NCI-H345 (cell line): ENCODE measurements at places on chromosomes 5 and 9.

GRCh38 chr9:90457386-90458190, 185.0 kb downstream of the DIRAS2 start:
- DNase-seq: no peak

GRCh38 chr9:130763331-130764171, 70.0 kb downstream of the EXOSC2 start:
- no peak for DNase-seq

- peak; percentile 56 for DNase-seq
Observed at GRCh38 chr5:180988592-180988991, at the start of gene BTNL3. Gene BTNL3 (plus strand): TSS chr5:180988846. CDS start chr5:180989029, 183 bp downstream.

DNA sequence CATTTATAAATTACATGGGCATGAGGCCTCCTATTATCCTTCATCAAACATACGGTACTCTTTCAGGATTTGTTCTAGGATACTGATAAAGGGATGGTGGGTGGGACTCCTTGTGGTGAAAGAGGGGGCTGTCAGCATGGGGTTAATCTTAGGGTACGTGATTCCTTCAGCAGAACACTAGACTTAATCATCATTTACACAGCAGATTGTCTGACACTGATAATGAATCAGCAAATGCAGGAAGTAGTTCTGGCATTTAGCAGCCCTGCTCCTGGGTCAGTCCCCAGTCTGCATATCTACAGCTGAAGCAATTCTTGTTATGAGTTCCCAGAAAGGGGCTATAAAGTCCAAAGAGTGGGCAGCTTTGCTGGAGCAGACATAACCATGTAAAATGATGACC, 384.6 kb downstream of the SPOCK1 start:
- DNase-seq: no peak

DNA sequence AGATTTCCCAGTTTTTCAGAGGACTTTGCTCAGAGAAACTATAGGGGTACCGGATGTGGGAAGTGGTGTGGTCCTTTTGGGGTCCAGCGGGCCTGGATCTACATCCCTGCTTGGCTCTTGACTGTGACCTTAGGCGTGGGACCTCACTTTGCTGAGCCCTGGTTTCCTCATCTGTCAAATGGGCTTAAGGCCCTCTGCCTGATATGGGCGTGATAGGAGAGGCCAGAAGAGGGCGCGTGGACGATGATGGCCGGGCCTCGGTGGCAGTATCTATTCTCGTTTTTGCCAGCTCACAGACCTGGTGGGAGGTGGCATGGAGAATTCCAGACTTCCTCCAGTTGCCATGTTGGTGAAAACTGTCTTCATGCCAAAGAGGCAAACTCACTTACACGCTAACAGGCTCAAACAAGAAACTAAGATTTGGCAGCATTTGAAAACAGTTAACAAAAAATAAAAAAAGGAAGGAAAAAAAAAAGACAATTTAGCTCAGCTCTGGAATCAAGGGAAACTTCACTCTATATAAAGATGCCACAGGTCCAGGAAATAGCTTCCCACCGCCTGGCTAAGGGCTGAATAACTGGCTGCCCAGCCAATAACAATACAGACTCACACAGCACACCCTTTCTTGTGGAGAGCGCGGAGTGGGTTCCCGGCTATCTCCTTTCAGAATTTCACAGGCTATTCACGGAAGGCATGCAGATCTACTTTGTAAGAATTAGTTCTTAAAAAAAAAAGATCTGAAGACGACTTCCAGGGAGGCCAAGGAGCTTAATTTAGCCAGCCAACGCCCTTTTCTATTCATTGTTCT, 1.7 kb downstream of the SH3PXD2B start:
- no peak for DNase-seq
